ENCODE measurements at places on chromosomes 4 and X.

GRCh38 chrX:136589966-136590365, 58.0 kb downstream of the VGLL1 start:
- H3K4me1 ChIP-seq: peaks cover 58% of the 10 kb centered on the region
- H3K27ac ChIP-seq: no peak overlapping the region

GRCh38 chr4:106810122-106810521, 226.0 kb downstream of the DKK2 start:
- no peak for DNase-seq
- no peak overlapping the region for H3K27ac ChIP-seq
- no peaks in the 10 kb centered on the region for H3K27me3 ChIP-seq
- no peak overlapping the region for H3K4me3 ChIP-seq
- no peaks in the 10 kb centered on the region for H3K4me1 ChIP-seq

- H3K27ac ChIP-seq: no peak overlapping the region
- H3K36me3 ChIP-seq: no peaks in the 10 kb centered on the region
- no peak overlapping the region for H3K4me3 ChIP-seq
- H3K27me3 ChIP-seq: no peaks in the 10 kb centered on the region
These were observed 15.6 kb upstream of the IBSP start for GRCh38 chr4:87783781-87784180.

DNA sequence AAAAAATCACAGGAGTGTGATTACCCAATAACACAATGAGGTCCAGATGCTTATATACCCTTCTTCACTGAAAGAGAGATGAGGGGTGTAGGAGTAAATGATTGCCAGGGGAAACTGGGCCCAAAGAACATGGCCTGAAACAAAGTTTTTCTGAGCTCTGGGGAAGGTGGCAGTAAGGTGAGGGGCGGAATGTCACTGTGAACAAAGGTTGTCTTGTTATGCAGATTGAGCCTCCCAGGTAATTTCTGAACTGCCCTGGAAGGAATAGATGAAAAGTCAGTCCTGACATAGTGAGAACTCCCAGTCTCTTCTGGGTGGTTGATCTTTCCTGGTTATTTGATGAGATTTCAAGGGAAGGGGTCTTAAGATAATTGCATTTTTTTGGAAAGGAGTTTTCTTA, 2.5 kb upstream of the TMEM47 start:
- H3K4me1 ChIP-seq: no peaks in the 10 kb centered on the region
- H3K4me3 ChIP-seq: no peak overlapping the region
- peaks cover 31% of the 10 kb centered on the region for H3K27me3 ChIP-seq

DNA sequence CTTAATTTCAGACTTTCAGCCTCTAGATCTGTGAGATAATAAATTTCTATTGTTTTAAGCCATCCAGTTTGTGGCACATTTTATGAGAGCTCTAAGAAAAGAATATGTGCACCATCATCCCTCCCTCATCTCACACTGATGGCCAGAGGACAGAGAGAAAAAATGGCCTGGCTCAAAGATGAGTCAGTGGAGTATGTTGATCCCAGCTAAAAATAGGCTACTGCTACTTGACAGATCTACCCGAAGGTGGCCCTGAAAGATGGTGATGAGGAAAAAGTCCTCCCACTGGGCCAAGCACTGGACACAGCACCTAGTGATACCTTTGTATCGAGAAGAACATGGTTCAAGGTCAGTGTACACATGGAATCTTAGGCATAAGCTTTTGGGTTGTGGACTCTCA, 38.2 kb upstream of the DCTD start:
- H3K27me3 ChIP-seq: no peaks in the 10 kb centered on the region
- DNase-seq: no peak
- no peak overlapping the region for H3K4me3 ChIP-seq
- no peak overlapping the region for H3K27ac ChIP-seq
- H3K36me3 ChIP-seq: peaks cover 8% of the 10 kb centered on the region
- no peaks in the 10 kb centered on the region for H3K4me1 ChIP-seq

GRCh38 chr4:125770814-125771398, 456.2 kb downstream of the FAT4 start:
- H3K4me3 ChIP-seq: no peak overlapping the region
- H3K36me3 ChIP-seq: no peaks in the 10 kb centered on the region
- H3K27ac ChIP-seq: no peak overlapping the region
- DNase-seq: no peak
- H3K4me1 ChIP-seq: no peaks in the 10 kb centered on the region
- H3K27me3 ChIP-seq: no peaks in the 10 kb centered on the region

DNA sequence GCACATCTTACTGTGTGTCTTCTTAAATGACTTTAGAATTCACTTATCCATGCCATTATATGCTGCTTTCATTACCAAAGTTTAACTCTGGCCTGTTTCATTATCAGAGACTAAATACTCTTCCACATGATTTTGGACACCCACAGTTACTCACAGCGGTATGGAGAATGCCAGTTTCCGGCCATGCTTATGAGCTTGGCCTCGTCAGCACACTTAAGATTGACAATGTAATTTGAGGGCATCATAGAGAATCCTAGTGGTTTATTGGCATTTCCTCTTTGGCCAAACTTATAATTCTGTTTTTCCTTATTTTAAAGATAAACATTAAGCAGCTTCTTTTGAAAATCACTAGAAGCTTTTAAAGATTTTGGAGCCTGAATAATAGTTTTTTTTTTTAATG, 104.5 kb downstream of the IRF2 start:
- H3K4me3 ChIP-seq: no peak overlapping the region
- H3K36me3 ChIP-seq: peaks cover 2% of the 10 kb centered on the region
- DNase-seq: no peak
- no peak overlapping the region for H3K27ac ChIP-seq

Measured in activated T-cell treated with anti-CD3 and anti-CD28 coated beads, Interleukin-2, amount 50 U/mL, for 72 hours (primary cell).